AG08395 (cell line): ENCODE measurements at places on chromosomes 11 and 22.
A peak's percentile ranks its signal among the peaks of the same experiment; 100 is the strongest.

DNA sequence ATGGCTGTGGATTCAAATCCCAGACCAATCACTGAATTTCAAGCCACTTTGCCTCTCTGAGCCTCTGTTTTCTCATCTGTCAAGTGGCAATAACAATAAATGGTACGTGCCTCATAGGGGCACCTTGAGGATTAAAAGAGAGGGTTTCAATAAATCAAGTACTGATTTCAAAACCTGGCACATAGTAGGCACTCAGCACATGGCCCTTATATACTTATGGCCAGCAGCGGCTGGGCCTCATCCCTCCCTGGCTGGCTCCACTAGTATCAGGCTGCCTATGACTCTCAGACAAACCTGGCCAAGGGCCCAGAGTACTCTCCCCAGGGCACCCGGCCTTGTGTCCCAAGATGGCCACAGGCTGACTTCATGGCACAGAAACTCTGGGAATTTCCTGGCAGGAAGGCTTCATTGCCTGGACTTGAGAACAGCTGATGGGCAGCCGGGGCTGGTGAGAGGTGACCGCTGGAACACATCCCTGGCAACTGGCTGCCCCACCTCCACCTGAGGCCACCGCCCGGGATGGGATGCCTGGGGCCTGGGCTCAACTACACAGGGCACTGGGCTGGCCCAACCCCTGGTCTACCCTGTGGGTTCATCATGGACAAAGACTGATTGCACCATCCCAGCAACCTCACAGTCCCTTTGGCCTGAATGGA is 3.4 kb downstream of the FADS3 start:
- peak; percentile 92 for DNase-seq

GRCh38 chr22:26269572-26269971 is 100.3 kb downstream of the SEZ6L start:
- no peak for DNase-seq

- DNase-seq, result no peak
These were observed 39.1 kb downstream of the TMEM123 start for GRCh38 chr11:102413497-102413896.

- DNase-seq, result no peak
These were observed 17.8 kb upstream of the TP53I11 start for GRCh38 chr11:44968510-44968909.

DNA sequence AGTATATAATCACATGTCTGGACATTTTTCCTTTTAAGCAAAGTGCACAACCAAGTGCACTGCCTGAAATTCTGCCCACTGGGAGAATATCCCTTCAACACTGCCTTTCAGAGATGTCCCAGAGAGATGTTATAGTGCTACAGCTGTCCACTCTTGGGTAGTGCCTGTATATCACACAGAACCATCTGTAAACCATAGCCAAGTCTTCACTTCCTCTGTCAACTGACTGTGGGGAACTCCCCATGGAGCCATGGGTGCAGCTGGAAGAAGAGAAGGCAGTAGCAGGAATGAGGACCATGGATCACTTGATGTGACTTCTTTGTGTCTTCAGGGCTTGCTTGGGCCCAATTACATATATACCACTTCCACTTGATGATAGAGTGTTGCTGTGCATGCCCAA is 44.6 kb upstream of the LIN7C start:
- no peak for DNase-seq

- no peak for DNase-seq
These were observed 720 bp upstream of the MED17 start for GRCh38 chr11:93783362-93783761.

DNA sequence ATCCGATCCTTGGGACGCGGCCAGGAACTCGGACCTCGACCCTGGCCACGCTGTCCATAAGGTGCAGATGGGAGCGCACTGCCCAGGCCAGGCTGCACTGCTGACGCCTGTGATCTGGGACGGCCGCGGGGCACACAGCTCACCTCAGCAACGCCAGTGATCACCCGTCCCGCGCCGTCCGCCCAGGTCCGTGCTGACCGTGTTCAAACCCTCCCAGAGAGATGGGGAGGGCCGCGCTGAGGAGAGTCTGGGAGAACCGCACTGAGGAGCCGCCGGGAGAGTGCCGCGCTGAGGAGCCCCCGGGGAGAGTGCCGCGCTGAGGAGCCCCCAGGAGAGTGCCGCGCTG is 636 bp downstream of the KCNQ1OT1 start:
- DNase-seq, result no peak

GRCh38 chr22:22730655-22731373 is 86.4 kb downstream of the GGTLC2 start:
- DNase-seq, result no peak

DNA sequence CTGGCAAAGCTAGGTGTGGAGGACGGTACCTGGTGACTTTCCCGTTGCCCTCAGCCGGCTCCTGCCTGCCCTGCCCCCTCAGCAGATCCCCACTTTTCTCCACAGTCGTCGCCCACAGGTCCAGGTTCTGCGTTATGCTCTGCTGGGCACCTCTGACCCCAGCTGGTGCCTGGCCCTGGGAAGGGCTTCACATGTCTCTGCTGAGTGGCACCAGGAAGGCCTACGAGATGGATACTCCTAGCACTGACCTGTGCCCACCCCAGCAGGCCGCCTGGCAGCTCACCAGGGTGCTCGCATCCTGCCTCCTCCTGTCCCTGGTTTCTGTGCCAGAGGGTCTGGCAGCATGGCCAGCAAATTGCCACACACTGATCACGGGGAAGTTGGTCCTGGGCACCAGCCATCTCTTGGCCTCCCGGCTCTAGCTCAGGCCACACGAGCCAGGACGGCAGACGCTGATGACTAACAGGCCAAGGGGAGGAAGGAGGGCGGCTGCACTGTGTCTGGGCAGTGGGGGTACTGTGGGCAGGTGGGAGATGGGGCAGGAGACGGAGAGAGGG is 13.8 kb downstream of the CARS1 start:
- peak; percentile 90 for DNase-seq

GRCh38 chr11:80916173-80916798 is 1475.5 kb upstream of the TENM4 start:
- no peak for DNase-seq

DNA sequence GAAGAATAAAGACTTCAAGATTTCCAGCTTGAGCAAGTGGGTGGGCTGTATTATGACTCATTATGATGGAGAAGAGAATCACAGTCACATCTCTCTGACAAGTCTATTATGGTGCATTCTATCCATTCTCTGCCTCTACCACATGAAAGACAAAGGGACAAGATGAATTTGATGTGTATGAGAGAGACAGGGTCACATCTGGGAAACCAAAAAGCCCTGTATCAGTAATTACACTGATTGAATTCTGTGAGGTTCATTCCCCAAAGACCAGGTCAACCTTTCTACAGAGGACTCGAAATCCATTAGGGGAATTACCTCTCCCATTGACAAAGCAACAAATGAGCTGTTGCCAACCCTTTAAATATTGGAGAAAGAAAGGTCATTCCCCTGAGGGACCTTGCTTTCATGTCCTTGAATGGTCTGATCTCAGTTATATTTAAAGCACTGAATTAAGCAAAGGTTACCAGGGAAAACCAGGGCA is 109.6 kb downstream of the USP35 start:
- DNase-seq, result no peak

GRCh38 chr11:30316237-30316636 is 6.7 kb upstream of the ARL14EP start:
- no peak for DNase-seq

DNA sequence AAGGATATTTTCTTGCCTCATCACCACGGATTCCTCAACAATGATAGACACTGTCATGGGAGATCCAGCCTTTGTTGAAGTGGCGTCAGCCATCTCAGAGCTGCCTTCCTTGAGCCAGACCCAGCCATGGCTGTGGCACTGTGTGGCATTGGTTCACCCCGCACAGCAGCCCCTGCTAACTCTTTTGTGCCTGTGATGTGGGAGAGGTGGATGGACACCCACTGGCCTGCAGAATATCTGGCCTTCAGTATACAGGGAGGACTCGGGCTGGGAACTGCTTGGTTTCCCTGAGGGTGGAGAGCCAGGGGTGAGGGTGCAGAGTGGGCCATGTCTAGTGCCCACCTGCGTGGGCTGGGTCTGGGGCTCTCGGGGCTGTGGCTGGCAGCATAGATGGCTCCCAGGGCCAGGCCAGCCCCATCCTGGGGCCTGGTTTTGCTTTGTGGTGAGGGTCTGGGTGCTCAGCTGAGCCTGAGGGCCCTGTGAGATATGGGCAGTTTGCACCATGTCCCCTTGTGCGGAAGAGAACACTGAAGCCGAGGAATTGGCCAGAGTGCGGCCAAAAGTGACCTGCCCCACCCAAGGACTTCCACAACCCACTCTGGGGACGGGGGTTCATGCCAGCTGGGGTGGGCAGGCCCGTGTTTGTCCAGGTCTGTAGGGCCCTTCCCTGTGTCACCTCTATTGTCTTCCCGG is 6.1 kb downstream of the CLDN5 start:
- no peak for DNase-seq

- DNase-seq, result no peak
These were observed 12.1 kb downstream of the IGSF22 start for GRCh38 chr11:18713646-18714442.

GRCh38 chr22:41047801-41048211 is 44.6 kb upstream of the EP300 start:
- DNase-seq, result peak; percentile 1

DNA sequence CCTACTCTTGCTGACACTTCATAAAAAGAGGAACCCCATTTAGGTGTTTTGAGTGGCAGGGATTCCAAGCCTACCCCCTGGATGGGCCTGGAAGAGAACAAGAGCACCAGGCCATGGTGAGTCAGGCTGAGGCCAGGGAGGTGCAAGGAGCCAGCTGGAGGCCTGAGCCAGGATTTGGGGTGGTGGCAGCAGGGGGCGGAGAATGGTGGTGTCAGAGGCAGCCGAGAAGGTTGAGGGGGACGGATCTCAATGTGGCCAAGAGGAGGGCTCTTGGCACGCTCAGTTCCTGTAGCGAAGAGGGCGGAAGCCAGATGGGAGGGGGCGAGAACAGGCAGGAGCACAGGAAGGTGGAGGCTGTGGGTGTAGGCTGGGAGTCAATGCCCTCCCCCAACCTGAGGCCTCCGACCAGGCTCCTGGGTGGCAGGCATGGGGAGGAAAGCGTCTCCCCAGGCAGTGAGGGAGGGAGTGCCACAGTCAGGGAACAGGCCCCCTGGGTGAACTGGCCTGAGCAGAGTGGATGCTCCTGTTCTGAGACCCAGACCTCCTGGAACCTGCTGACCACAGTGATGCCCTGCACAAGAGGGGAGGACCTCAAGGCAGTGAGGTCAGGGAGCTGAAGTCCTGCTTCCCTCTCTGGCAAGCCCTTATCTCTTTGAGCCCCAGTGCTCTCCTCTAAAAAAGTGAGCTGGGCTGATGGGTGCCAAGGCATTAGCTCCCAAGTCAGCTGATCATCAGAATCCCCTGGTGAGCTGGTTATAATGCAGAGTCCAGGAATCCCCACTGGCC is 13.9 kb downstream of the RTN4RL2 start:
- peak; percentile 36 for DNase-seq

- DNase-seq, result no peak
These were observed 27.1 kb downstream of the AGBL2 start for GRCh38 chr11:47688111-47688510.

- DNase-seq, result no peak
These were observed 4.6 kb upstream of the RHOD start for GRCh38 chr11:67051945-67052488.

DNA sequence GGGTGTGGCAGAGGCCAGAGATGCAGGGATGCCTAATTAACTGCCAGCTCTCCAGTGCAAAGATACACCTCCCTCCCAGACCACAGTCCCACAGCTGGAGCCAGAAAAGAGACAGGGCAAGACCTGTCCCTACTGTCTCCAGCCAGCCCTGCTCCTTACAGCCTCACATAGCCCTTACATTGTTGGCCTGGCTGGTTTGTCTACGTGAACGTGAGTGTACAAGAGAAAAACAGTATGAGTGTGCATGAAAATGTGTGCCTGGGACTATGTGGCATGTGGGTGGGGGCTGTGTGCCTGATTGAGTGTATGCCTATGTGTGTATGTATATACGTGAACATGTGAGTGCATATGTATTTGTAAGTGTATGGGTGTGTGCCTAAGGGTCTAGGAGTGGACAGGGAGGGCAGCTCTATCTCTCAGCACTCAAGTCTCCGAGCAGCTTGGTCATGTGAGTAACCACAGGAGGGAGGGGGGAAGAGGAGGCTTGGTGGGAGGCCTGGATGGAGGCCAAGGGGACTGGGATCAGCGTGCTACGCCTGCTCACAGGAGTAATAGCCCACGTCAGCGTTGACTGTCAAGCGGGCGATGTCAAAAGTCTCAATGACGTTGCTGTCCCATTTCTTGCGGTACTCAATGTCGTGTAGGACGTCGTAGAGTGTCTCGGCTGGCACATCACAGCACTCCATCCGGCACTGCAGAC is 6.6 kb upstream of the ARAP1 start:
- no peak for DNase-seq

DNA sequence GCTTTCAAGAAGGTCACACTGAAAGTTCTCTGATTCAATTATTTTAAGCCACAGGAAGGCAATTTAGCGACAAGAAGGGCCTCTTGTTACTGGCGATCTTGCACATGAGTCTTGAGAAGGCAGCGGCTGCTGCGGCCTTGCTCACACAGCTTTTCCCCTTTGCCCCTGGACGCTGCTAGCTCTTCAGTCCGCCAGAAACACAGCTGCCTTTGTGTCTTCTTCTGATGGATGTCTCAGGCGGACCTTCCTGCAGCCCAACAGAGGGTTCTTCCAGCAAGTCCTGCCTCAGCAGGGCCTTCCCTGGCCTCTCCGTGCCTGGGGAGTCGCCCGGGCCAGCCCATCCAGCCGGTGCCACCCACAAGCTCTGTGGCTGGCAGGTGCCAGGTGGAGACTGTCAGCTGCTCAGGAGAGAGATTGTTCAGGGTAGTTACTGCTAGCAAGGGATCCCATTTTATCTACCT is 59.4 kb downstream of the PKNOX2 start:
- DNase-seq, result no peak

- no peak for DNase-seq
These were observed 1.8 kb downstream of the TBC1D22A start for GRCh38 chr22:46764140-46764680.

DNA sequence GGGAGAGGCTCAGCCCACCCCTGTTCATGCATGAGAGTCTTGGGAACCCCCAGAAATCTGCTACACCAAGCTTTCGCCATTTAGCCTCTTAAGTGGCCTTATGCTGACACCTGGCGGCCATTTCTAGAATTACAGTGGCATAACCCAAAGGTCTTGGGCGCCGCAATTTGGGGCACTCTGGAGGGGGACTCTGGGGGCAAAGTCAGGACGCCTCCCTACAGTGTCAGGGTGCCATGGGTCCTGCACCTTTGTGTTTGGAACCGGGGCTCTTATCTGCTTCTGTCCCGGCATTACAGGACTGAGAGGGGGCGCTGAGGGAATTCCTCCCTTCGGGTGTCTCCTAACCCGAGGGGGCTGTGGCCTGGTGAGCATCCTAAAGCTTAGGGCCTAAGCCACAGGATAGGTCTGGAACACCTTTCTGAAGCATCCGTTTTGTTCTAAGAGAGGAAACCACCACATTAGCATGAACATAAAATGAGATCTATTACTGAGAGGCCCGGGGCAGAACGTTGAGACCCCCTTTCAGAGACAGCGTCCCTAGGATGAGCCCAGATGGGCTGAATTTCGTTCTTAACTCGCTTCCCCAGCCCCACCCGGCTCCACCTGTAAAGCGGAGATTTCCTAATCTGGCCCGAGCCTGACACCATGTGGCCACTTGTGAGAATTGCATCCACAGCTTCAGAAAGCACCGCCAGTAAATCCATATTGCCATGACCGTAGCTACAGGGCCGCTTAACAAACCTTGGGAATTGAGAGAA is 9.3 kb downstream of the INS start:
- DNase-seq, result peak; percentile 83
